CD4-positive, alpha-beta T cell treated with Interleukin-12 subunit alpha and Interleukin-12 subunit beta, for 1 hour (primary cell): ENCODE measurements at places on chromosomes 12 and 14.

DNA sequence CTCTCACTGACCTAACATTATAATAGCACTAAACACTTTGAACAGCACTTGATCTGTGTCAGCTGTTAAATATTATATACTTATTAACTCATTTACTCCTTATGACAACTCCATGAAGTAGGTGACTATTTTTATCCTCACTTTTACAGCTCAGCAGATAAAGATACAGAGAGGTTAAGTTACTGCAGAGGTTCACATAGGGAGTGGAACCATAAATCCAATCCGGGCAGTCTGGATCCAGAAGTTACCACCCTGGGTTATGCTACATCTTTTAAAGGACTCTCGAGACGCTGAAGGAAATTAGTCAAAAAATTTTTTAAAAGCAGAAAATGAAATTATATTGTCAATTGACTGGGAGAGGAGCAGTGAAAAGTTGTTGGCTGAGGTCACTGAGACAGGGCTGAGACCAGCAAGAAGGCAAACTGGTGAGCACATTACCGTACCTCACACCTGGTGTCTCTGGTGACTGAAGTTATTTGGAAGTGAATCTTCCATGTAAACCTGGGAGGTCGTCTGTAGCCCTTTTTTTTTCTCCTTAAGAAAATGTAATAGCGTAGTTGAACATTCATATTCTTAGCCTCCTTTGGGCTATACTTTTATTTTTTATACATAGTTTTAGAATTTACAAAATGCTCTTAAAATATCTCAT lies 1.2 kb upstream of the RIMKLB start:
- DNase-seq = no peak

DNA sequence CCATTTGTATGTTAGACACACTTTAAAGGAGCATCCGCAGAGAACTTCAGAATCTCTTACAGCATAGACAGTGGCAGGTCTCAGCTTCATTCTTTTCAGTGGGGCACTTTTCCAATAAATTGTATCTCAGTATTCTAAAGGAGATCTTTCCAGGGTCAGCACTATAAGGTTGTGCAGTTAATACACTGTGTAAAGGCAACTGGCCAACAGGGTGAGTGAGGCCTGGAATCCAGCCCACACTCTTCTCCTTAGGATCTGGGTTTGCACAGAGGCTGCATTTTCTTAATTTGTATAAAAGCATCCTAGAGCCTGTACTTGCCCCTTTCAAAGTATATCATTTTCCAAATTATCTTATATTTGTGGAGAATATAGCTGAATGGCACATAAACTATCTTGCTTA lies 94.2 kb downstream of the MYF5 start:
- no peak for DNase-seq

- DNase-seq = no peak
Observed at GRCh38 chr14:39366460-39367386, 65.5 kb downstream of the FBXO33 start.

- no peak for DNase-seq
Observed at GRCh38 chr14:65007202-65007601, 20.5 kb downstream of the FNTB start.

- peak; percentile 14 for DNase-seq
Observed at GRCh38 chr12:50517421-50518048, 12.8 kb downstream of the DIP2B start.

DNA sequence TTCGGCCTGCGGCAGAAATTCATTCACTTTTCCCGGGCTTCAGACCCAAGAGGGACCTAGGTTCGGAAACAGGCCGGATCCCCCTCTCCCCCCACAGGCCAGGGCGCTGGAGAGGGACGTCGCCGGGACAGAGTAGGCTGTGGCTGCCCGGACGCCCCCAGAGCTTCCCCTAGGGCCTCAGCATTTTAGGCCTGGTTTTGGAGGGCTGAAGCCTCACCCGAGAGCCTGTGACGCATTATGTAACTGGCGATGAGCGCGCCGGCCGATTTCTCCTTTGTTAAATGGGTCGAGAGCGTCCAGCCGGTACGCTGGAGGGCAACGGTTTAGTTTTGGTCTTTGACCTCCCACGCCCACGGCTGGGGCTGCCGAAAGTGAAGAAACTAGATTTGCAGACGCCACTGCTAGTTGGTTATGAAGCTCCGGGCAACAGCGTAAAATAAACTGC lies 657 bp downstream of the PEBP1 start:
- peak; percentile 22 for DNase-seq

DNA sequence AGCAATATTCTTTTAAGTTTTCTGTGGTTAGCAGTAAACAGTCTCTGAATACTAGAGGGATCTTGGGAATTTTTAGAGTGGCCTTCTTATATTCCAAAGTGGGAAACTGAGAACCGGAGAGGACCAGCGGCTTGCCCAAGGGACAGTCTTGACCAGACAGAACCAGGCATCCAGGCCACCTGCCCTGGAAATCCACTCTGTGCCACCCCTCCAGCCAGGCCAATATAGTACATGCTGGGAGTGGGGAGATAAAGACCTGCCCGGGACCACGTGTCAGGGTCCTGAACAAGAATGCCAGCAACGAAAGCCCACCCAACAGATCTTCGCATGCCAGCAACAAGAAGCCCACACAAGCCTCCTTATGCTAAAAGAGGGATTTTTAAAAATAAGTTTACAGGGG lies 49.4 kb upstream of the RIN3 start:
- no peak for DNase-seq

DNA sequence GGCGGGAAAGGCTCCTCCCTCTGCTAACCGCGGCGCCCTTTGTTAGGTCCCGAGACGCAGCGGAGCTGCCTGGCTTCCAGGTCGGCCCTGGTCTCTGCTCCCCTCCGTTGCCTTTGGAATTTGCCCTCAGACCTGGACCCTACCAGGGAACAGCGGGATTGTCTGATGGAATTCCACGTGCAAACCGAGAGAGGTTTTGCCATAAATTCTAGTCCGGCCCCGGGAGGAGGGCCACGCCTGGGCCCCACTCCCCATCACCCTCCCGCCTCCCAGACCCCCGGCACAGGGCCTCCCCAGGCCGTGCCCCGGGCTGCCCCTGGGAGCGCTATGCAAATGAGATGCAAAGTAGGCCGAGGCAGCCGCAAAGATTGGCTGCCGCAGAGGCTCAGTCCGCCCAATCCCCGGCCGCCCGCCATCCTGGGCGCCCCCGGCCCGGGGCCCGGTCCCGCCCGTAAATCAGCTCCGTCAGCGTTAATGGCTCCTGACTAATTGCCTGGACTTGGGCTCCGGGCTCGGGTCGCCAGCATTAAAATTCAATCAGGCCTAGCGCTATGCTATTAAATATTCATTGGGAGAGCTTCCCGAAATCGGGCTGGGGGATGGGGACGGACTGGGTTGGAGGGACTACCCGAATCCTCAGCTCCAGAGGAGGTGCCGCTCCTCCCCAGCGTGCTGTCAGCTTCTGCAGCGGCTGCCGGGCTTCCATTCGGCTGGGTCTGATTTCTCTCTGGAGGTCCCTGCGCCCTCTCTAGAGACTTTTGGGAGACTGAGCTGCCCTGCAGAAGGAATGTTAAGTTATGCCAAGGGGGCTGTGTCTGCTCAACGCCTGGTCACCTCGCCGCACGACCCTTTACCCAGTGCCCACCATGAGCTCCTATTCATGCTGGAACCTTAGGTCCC lies 15.7 kb upstream of the FIGNL2 start:
- no peak for DNase-seq

DNA sequence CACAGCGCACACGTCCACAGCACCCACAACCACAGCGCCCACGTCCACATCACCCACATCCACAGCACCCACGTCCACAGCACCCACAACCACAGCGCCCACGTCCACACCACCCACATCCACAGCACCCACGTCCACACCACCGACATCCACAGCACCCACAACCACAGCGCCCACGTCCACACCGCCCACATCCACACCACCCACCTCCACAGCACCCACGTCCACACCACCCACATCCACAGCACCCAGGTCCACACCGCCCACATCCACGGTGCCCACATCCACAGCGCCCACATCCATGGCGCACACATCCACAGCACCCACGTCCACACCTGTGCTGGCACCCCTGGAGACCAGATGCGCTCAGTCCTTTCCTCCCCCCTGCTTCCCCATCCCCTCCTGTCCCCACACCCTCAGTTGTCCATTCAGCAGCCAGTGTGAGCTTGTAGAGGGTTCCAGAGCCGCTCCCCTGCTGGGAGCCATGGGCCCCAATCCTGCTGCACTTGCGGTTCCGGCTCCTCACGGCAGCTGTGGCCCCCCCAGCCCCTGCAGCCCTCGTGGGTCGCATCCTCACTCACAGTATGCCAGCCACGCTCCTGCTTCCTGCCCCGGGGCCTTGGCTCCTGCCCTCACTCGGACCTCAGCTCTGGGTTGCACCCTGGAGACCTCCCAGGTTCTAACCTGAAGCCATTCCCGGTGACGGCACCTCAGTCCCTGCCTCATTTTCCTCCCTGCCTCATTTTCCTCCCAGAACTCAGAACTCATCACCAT lies 37.8 kb downstream of the GALNT9 start:
- no peak for DNase-seq

DNA sequence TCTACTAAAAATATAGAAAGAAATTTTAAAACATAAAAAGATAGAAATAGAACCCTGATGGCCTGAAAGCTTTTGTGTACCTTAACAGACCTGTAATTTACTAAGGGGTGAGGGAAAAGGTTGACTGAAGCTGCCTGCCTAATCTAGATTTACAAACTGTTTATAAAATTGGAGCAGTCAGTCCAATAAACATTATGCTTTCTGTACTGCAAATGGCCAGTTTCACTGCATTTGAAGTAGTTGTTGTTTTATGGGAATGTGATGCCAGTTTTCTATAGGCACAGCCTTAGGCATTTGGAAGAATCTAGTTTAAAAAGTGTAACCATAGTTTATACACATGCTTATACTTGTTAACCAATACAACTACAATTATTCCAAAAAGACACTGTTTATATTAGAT lies 19.1 kb downstream of the SIX1 start:
- no peak for DNase-seq

GRCh38 chr14:24775950-24776349 lies 142.0 kb upstream of the GZMB start:
- no peak for DNase-seq

- no peak for DNase-seq
Observed at GRCh38 chr12:61367281-61367785, 892.9 kb upstream of the USP15 start.

GRCh38 chr12:124862768-124863415 lies 772 bp downstream of the SCARB1 start:
- DNase-seq = no peak

- DNase-seq = no peak
Observed at GRCh38 chr14:74015963-74016362, 3.1 kb downstream of the ENTPD5 start.

GRCh38 chr14:65824285-65824977 lies 411.9 kb downstream of the FUT8 start:
- peak; percentile 79 for DNase-seq

DNA sequence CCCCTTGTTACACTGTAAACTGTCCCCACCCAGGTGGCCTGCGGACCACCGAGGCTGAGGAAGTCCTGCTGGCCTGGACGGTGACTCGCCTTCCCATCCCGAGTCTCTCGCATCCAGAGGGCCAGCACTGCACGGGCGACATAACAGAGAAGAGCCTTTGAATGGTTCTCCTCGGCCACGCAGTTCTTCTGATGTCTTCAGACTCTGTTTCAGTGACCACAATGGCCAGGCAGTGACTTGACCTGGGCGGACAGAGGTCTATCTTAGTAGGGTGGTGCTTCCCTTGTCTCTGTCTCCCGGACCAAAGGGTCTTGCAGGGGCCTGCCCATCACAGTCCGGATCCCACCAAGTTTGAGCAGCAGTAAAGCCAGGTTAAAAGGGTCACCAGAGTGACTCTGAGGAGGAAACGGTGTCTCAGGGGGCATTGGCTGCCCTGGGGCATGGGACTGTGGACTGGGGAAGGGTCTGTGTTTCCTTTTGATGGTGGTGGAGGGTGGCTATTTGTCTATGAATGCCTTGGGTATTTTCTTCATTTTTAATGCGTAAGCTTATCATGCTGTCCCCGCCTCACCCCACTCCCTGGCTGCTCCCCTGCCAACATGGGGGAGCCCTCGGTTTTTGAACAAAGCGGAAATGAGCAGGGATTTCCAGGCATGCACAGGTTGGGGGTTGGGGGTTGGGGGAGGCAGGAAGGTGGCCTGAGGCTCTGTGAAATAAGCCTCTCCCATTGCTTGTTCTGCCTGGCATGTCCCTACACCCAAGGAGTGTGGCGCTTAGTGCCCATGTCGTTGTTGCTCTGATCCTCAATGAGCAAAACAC lies 10.3 kb downstream of the KRT85 start:
- DNase-seq = no peak

DNA sequence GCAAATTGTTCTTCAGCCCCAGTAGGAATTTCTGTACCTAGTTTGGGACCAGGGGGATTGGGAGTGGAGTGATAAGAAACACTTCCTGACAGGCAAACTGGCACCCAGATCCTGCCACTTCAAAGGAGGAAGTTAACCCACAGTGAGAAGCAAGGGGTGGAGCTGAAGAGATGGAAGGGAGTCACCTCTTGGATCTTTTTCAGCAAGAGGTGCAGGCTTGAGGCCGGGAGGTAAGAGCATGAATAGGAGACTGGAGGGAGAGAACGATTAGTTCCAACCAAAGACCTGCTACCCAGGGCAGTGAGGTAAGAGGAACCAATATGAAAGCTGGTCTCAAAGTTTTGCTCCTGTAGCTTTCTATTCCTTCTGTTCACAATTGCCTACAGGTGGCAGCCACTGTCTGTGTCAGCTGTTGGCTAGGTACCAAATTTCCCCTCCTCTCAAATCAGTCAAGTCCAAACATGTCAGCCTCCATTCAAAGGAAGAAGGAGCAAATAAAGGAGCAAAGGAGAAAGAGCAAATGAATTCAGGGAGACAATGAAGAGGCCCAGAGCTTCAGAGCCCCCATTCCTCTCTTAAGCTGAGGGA lies 14.9 kb upstream of the TAC3 start:
- peak; percentile 19 for DNase-seq

DNA sequence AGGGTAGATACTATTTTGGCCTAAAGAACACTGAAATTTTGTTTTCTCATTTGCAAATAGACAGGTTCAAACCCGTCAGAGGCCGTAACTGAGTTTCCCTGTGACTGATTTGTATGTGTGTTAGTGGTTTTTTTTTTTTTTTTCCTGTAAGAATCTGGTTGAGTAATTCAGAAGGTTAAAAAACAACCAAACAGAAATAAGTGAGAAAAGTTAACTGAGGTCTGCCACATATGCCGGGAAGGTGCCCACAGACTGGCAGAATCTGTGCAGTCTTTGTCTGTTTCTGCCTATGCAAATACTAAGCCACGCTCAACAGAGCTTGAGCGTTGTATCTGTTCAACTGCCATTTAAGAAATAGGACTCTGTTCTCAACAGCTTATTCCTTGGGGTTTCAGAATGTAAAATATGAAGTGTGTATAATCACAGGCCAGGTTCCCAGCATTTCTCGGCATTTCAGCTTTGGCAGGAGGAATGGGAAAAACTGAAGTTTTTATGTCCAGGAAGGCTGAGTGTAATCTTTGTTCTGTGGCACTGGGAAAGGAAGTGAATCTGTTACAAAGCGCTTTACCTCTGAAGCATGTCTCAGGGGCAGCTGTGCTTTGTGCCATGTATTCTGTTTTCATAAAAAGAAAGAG lies 181.9 kb downstream of the PRKCH start:
- peak; percentile 62 for DNase-seq

GRCh38 chr14:23344481-23344880 lies 8.2 kb downstream of the SLC22A17 start:
- DNase-seq = no peak

GRCh38 chr12:106987846-106988245 lies 900 bp upstream of the MTERF2 start:
- DNase-seq = no peak

- no peak for DNase-seq
Observed at GRCh38 chr12:75704664-75705063, 193.3 kb upstream of the KRR1 start.

GRCh38 chr12:128829861-128830504 lies 6.2 kb upstream of the SLC15A4 start:
- peak; percentile 31 for DNase-seq
